ENCODE measurements at places on chromosomes 2 and 18.

DNA sequence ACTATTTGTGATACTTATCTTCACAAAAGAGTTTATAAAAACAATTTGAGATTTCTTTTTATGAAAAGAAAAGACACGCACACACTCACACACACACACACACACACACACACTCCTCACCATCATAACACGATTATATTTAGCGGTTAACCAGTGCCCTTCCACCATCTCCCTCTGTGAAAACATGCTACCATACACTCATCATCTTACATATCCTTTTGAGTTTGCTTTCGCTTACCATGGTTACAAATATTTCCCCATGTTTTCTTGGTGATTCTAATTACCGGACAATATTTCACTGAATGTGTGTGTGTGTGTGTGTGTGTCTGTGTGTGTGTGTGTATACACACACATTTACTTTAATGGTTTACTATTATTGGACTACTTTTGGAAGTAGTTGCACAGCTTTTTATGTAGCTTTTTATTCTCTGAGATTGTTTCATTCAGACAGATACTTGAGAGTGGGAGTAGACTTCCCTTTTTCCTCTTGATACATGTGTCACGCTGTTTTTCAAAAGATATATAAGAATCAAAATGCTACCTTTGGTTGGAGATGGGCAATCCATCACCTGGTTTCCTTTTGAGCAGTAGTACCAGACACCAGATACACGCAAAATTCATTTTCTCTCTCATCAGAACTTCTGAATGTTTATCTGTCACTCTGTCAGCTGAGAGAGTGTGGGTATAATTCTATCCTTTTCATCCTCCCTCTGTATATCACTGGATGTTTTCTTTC, 138.1 kb downstream of the SETBP1 start:
- ATAC-seq = no peak

GRCh38 chr2:148877403-148877740, 2.3 kb downstream of the KIF5C start:
- no peak for ATAC-seq

DNA sequence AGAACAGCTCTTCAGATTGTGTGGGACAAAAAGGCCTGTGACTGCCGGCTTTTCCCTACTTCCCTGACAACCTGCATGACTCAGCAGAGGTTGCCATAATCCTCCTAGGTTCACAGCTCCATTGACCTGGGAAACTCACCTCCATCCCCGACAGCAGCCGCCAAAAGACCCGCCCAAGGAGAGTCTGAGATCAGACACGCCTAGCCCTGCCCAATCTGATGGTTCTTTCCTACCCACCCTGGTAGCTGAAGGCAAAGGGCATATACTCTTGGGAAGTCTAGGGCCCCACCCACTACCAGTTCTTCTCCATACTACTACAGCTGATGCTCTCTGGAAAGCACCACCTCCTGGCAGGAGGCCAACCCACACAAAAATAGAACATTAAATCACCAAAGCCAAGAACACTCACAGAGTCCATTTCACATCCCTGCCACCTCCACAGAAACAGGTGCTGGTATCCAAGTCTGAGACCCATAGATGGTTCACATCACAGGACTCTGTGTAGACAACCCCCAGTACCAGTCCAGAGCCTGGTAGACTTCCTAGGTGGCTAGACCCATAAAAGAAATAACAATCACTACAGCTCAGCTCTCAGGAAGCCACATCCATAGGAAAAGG, 140.6 kb downstream of the NETO1 start:
- ATAC-seq = no peak

GRCh38 chr2:45823723-45824206, 172.3 kb downstream of the PRKCE start:
- ATAC-seq = peak; percentile 35

GRCh38 chr2:46977899-46978298, 62.3 kb upstream of the MCFD2 start:
- no peak for ATAC-seq

- no peak for ATAC-seq
Measured at GRCh38 chr2:157782057-157782845, 93.9 kb downstream of the ACVR1 start.

GRCh38 chr2:190947711-190948251, 66.2 kb downstream of the STAT1 start:
- ATAC-seq = no peak

DNA sequence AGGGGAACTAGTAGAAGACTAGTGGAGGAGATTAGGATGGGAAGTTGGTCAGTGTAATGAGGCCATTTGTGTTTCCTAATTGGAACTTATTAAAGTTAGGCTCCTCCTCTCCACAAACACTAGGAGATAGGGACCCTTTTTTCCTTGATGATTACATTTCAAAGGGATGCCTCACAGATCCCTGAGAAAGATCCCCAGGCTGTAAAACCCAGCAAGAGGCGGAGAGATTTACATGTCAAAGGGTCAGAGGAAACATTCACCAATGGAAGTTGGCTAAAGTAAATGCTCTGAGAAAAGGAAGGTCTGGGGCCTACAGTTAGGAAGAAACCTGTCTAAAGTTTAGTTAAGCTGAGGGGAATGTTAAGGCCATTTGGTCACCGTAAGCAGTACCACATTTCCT, 1.4 kb upstream of the CCDC85A start:
- no peak for ATAC-seq

Measured in motor neuron (in vitro differentiated cells).